AG04450 (cell line): ENCODE measurements at places on chromosomes 13 and 19. TPM values are rescaled to one million over a fixed set of nuclear protein-coding genes. Genes with fewer than 3 reads are reported as not detected.

DNA sequence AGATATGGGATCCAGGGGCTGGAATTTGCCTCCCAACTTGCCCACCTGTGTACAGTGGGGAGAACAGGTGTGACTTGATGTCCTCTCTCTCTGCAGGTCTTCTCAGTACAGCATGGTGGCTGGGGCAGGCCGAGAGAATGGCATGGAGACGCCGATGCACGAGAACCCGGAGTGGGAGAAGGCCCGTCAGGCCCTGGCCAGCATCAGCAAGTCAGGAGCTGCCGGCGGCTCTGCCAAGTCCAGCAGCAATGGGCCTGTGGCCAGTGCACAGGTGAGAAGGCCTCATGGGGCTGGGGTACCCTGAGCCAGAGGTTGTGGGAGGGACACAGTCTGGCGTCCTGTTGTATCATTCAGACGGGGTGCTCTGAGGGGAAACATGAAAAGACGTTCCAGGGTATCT lies 3.0 kb downstream of the LENG8 start:
- no peak for DNase-seq

LIM2 gene
- polyA plus RNA-seq: not detected in 2 replicates

- no peak for DNase-seq
These were observed at the start of gene LRRC25 for GRCh38 chr19:18397242-18398202. Gene LRRC25 (minus strand): TSS chr19:18397622. CDS start chr19:18396963, 659 bp downstream.

GRCh38 chr19:44725251-44725650 lies 23.3 kb upstream of the BCL3 start:
- no peak for DNase-seq

GRCh38 chr13:111645598-111646455 lies 325.4 kb downstream of the TEX29 start:
- no peak for DNase-seq

DNA sequence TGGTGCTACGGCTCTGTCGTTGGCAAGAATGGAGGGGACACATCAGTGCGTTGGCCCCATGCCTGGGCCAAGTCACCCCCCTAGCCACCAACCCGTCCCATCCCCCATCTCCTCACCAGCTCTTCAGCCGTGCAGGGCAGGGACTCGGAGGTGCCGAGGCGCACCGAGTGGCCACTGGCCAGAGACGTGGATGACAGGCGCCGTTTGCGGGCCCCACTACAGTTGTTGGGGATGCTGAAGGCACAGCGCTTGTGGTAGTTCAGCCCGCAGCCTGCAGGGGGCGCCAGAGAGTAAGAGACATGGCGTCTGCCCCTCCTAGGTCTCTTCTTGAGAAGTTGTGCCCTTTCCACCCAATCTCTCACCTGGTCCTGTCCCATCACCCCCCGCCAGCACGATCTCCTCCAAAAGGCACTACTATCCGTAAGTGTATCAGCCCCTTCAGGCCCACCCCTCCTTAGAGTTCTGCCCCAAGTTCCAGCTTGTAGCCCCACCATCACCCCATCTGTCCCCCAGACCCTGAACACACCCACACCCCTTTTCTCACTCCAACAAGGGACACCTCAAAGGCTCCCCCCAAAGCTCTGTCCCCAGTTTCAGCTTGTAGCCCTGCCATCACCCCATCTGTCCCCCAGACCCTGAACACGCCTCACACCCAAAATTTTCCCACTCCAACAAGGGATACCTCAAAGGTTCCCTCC lies 12.4 kb downstream of the PRKD2 start:
- no peak for DNase-seq

DNA sequence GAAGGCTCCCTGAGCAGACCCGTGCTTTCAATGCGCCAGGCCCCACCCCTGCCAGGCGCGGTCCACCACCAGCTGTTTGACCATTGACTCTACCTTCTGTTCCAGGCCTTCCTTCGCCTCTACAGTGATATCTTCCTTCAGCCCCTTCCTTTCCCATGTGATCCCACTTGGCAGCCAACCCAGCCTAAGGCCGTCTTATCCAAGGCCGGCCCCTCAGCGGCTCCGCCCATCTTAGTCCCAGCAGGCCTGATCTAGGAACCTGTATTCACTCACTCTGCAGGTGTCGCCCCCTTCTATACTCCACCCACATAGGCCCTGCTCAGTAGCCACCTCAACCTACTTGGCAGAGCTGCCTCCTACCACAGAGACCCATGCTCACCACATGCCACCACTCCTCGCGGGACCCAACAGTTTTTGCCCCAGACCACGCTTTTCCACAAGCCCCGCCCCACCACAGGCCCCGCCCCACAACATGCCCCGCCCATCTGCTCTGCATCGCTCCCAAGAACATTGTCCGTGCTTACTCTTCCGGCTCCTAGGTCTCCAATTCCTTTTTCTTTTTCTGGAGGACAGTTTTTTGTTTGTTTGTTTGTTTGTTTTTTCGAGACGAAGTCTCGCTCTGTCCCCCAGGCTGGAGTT lies 2.9 kb downstream of the RASIP1 start:
- DNase-seq: no peak

DNA sequence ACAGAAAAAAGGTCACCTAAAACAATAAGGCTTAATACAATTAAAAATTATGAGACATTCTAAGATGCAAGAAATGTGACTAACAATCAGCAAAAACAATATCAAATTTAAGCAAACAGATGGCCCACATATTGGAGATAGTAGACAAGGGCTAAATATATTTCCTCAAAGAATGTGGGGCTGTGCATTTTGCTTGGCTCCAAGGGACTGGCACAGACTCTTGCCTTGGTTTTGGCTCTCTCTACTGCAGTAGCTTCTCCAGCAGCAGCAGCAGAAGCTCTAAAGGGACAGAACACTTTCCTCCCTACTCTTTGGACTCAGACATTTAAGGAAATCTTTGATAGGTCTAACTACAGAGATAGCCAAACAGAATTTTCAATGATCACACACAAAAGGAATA lies 38.2 kb upstream of the ZNF780A start:
- DNase-seq: no peak

B3GLCT gene
- polyA plus RNA-seq: 2.3 TPM in 2 replicates

- peak; percentile 16 for DNase-seq
These were observed 35.9 kb upstream of the MAB21L1 start for GRCh38 chr13:35512271-35512920.

GRCh38 chr13:109804654-109805053 lies 18.3 kb upstream of the IRS2 start:
- no peak for DNase-seq

DNA sequence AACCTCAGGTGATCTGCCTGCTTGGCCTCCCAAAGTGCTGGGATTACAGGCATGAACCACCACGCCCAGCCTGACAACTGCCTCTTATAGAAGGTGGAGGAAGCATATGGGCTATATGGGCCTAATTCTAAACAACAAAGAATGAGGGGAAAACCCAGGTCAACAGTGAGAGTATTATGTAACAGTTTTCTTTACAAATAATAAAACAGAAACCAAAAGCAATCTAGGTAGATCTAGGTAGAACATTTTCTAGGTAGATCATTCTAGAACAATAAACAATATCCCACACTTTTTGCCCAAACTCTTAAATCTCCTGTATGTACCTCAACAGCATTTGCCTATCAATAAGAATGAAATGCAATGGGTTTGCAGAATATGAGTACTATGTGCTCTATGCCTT lies 267.4 kb downstream of the ABCC4 start:
- DNase-seq: no peak

DNA sequence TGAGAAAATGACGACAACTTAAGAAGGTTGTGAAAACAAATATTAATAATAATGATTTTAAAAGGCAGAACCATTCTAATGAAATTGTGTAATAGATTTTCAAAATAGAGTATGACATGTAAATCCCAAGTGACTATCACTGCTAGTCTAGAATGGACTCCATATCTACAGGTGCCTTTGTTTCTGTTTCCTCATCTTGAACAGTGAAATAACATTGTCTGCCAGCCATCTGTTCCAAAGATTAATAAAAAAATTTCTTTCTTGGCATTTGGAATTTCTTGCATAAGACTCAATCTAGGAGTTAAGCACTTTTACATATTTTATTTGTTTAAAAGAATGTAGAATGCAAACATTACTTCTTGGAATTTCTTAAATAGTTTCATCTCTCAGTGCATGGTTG lies 520.1 kb upstream of the ARGLU1 start:
- DNase-seq: no peak

DAND5 gene
- not detected in 2 replicates for polyA plus RNA-seq

GRCh38 chr19:19062454-19063182 lies 1.2 kb upstream of the SLC25A42 start:
- peak; percentile 11 for DNase-seq

SHKBP1 gene
- polyA plus RNA-seq: 42.5 and 62.7 TPM in 2 replicates

GRCh38 chr13:44540761-44541434 lies 35.2 kb downstream of the TSC22D1 start:
- no peak for DNase-seq

DNA sequence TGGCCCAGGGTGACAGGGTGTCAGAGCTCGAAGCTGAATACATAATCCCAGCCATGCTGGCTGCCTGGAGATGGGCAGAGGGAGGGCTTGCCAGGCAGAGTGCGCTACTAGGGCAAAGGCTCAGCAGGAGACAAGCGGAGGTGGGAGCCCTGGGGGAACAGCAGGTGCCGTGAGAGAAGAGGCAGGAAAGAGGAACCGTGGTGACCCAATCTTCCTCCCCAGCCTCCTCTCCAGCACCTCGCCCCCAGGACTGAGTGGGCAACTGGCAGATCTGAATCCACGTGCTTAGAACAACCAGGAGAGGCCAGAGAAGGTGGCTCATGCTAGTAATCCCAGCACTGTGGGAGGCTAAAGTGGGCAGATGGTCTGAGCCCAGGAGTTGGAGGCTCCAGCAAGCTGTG lies 11.0 kb upstream of the CCL25 start:
- no peak for DNase-seq

DNA sequence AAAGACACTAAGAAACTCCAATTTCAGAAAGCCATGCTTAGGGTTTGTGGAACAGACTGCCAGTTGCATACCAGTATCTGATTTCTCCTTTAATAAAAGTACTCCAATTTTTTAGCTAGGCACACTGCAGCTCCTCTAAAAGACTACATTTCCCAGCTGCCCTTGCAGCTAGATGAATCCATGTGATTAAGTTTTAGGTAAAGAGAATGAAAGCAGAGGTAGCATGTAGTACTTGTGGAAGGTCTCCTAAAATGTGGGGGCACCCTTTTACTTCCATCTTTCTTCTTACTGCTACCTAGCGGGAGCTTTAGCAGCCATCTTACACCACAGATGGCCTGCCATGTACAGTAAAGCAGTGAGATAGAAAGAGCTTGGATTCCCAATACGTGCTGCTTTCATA lies 33.0 kb upstream of the TSC22D1 start:
- DNase-seq: no peak

DNA sequence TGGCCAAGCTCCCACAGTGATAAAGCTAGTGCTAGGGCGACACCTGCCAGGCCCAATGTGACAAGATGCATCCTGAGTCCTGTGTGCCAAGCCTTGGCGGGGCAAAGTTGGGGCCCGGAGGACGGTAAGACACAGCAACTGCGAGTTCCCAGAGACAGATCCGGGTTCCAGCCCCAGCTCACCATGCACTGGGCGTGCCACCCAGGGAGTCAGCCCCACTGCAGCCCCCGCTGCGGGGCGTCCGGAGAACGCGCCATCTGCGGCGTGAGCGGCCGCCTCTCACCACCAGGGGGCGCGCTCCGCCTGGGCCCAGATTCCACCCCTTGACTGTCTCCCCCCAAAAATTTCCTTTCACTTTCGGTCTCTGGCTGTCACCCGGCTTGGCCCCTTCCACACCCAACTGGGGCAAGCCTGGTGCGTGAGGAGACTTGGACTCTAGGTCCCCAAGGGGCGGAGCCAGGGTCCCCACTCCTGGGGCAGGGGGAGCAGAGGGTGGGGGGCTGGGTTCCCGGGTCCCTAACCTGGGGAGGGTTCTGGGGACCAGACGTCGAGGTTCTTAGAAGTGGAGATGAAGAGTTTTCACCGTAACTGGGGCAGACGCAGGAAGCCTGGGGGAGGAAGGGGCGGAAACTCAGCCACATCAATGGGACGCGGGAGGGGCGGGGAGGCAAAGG lies at the start of gene FLT3LG:
TSS of gene FLT3LG (plus strand) at position 348 of the 674 bp plus-strand sequence. CDS start 425 bp downstream, outside the sequence.
- DNase-seq: no peak

CAPS gene
- 2.7 and 2.8 TPM in 2 replicates for polyA plus RNA-seq

- no peak for DNase-seq
These were observed 338.6 kb downstream of the FGF9 start for GRCh38 chr13:22009500-22009899.

GRCh38 chr13:90498096-90498495 lies 849.4 kb upstream of the MIR17HG start:
- DNase-seq: no peak

PRTN3 gene
- not detected in 2 replicates for polyA plus RNA-seq

NLRP9 gene
- not detected in 2 replicates for polyA plus RNA-seq

GRCh38 chr19:23822735-23823134 lies 64.0 kb upstream of the ZNF681 start:
- no peak for DNase-seq

GRCh38 chr19:17180997-17181702 lies 34.0 kb upstream of the USE1 start:
- no peak for DNase-seq

DNA sequence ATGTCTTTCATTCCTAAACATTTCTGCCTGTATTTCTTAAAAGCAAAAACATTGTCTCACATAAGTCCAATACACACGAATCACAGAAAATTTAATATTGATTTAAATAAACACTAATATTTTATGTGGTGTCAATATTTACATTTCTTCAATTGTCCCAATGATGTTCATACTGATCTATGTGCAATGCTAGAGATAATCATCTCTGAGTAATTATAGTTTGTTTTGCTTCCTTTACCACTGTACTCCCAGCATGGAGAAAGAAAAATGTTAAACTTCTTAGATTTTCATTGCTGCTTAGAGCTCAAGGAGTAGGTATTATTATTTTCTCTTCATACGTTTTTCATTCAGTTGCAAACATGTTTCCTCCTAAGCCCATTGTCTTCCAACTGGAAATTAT lies 434.2 kb upstream of the PRR20A start:
- no peak for DNase-seq

DNA sequence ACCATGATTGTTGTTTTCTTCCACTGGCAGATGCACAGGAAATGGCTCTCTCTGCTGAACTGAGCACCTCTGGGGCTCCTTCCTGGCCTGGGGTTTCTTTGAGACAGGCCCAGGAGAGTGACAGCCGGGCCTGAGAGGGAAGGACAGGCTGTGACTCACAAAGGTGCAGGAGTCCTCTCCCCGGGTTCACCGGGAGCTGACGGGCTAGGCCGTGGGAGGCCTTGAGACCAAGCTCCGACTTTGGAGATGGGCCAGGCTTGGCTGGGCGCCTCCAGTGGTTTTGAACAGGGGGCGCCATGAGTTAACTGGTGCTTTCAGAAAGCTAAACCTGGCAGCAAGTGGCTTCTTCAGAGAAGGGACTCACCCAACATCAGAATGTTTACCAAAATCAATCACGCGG lies 143.4 kb downstream of the URI1 start:
- no peak for DNase-seq

GRCh38 chr19:35673121-35673804 lies 6.9 kb downstream of the UPK1A start:
- no peak for DNase-seq

GRCh38 chr13:72890546-72890945 lies 108.6 kb downstream of the PIBF1 start:
- DNase-seq: no peak

GRCh38 chr13:21846605-21847004 lies 175.7 kb downstream of the FGF9 start:
- no peak for DNase-seq

DNA sequence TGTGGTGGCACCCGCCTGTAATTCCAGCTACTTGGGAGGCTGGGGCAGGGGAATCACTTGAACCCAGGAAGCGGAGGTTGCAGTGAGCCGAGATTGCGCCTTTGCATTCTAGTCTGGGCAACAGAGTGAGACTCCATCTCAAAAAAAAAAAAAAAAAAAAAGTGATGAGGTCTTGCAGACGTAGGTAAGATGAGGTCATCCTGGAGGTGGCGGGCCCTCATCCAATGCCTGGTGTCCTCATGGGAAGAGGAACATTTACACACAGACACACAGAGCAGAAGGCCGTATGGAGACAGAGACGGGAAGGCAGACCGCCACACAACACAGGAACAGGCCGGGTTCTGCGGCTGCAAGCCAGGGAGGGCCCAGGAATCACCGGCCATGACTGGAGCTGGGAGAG lies 4.4 kb downstream of the CACTIN start:
- no peak for DNase-seq
